Neural progenitor cell (in vitro differentiated cells): ENCODE measurements at places on chromosomes 3 and 15. TPM values are rescaled to one million over a fixed set of nuclear protein-coding genes. Genes with fewer than 3 reads are reported as not detected.

Gene TOPAZ1
- total RNA-seq, result not detected in 2 replicates

Gene SLC9A9
- 0.22 and 0.50 TPM in 2 replicates for total RNA-seq

Gene EXD1
- total RNA-seq, result 0.06 and 0.41 TPM in 2 replicates

Gene SLC38A3
- total RNA-seq, result 0.17 and 0.77 TPM in 2 replicates

Gene CCDC14
- total RNA-seq, result 154 and 250 TPM in 2 replicates

Gene B4GALT4
- total RNA-seq, result 34.8 and 47.0 TPM in 2 replicates

Gene TTLL13
- total RNA-seq, result 0.19 TPM in 1 of 2 replicates, not detected in the other

Gene IL17RC
- 3.1 and 6.5 TPM in 2 replicates for total RNA-seq

Gene MCF2L2
- 10.4 and 11.1 TPM in 2 replicates for total RNA-seq

Gene ECE2
- 0.15 TPM in 1 of 2 replicates, not detected in the other for total RNA-seq

Gene CXCR6
- not detected in 2 replicates for total RNA-seq

Gene MAP3K13
- 23.3 and 34.6 TPM in 2 replicates for total RNA-seq

Gene CORO2B
- 1.0 and 3.3 TPM in 2 replicates for total RNA-seq

Gene QTRT2
- total RNA-seq, result 28.2 and 32.1 TPM in 2 replicates

Gene NT5DC2
- 210 and 364 TPM in 2 replicates for total RNA-seq

Gene AP2M1
- 309 and 335 TPM in 2 replicates for total RNA-seq

Gene WNT7A
- total RNA-seq, result not detected in 2 replicates

Gene AMOTL2
- 62.9 and 121 TPM in 2 replicates for total RNA-seq

Gene ALDH1A3
- total RNA-seq, result 0.74 and 0.80 TPM in 2 replicates

Gene FAM81A
- total RNA-seq, result 0.41 and 0.87 TPM in 2 replicates

Gene CCR3
- total RNA-seq, result not detected in 2 replicates

Gene FAH
- total RNA-seq, result 8.3 and 15.3 TPM in 2 replicates

Gene RPN1
- total RNA-seq, result 186 and 214 TPM in 2 replicates

Gene MME
- 1.5 and 5.0 TPM in 2 replicates for total RNA-seq

Gene GXYLT2
- 1.5 and 3.6 TPM in 2 replicates for total RNA-seq

Gene KLHL6
- 0.09 and 0.40 TPM in 2 replicates for total RNA-seq

Gene TGM5
- not detected in 2 replicates for total RNA-seq

Gene ESYT3
- 0.59 and 1.4 TPM in 2 replicates for total RNA-seq

Gene GAP43
- 5.0 and 8.5 TPM in 2 replicates for total RNA-seq

Gene GP5
- total RNA-seq, result 0.03 TPM in 1 of 2 replicates, not detected in the other

Gene TPRG1
- 0.37 and 0.71 TPM in 2 replicates for total RNA-seq

Gene FBN1
- total RNA-seq, result 63.1 and 78.8 TPM in 2 replicates

Gene SMCO1
- total RNA-seq, result not detected in 2 replicates

Gene ACSBG1
- 0.11 and 0.22 TPM in 2 replicates for total RNA-seq

Gene CX3CR1
- 0.06 TPM in 1 of 2 replicates, not detected in the other for total RNA-seq

Gene MED12L
- 14.2 and 16.5 TPM in 2 replicates for total RNA-seq

Gene GNB4
- 43.5 and 74.6 TPM in 2 replicates for total RNA-seq

Gene CLSTN2
- 0.15 and 0.22 TPM in 2 replicates for total RNA-seq

Gene DPH3
- 23.0 and 31.2 TPM in 2 replicates for total RNA-seq

Gene CCNB2
- total RNA-seq, result 296 and 374 TPM in 2 replicates

Gene CAPN7
- 32.7 and 57.7 TPM in 2 replicates for total RNA-seq

Gene COL6A5
- total RNA-seq, result not detected in 2 replicates

Gene ETV5
- 12.5 and 16.3 TPM in 2 replicates for total RNA-seq

Gene PPM1L
- 16.5 and 25.2 TPM in 2 replicates for total RNA-seq

Gene SCG5
- total RNA-seq, result 69.4 and 101 TPM in 2 replicates

Gene DNASE1L3
- total RNA-seq, result not detected in 2 replicates

Gene SLC2A2
- not detected in 2 replicates for total RNA-seq

Gene CDAN1
- 18.7 and 20.2 TPM in 2 replicates for total RNA-seq

Gene CACNA1D
- total RNA-seq, result 0.25 and 4.7 TPM in 2 replicates
